ENCODE measurements at places on chromosomes 6 and 20. TPM values are rescaled to one million over a fixed set of nuclear protein-coding genes. Genes with fewer than 3 reads are reported as not detected.

- ATAC-seq: no peak
Observed at GRCh38 chr6:160513836-160514235, 150.2 kb downstream of the LPA start.

The KCNQ5 gene
- total RNA-seq: 1.4 TPM

- ATAC-seq: no peak
Observed at GRCh38 chr20:1938464-1939269, 43.5 kb downstream of the SIRPA start.

- ATAC-seq: no peak
Observed at GRCh38 chr6:89859744-89860143, 30.1 kb downstream of the CASP8AP2 start.

- ATAC-seq: peak; percentile 67
Observed at GRCh38 chr20:49706630-49707091, 7.0 kb downstream of the B4GALT5 start.

Data from motor neuron (in vitro differentiated cells).